ENCODE measurements at places on chromosomes 12 and 14.

- no peak for DNase-seq
Observed at GRCh38 chr12:12209043-12209442, 57.8 kb downstream of the LRP6 start.

DNA sequence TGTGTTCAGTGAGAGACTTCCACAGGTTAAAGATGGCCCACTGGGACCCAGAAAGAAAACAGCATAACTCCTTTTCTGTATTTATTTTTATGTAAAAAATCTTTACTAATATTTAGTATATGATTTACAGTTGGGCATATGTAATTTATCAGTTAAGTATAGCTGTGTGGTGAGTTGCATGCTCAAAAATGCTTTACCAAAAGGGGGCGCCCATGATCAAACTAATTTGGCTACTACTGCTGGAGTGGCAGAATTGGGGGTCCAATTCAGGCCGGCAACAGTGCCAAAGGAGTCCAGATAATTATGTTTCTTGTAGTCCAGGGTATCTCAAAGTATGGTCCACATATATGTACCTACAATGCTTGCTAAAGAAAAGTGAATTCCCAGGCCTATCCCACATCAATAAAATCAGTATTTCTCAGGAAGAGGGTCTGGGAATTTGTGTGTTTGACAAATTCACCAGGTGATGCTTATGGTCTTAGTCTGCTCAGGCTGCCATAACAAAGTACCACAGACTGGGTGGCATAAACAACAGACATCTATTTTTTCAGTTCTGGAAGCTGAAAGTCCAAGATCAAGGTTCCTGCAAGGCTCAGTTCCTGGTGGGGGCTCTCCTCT lies 152.0 kb downstream of the KTN1 start:
- peak; percentile 51 for DNase-seq

DNA sequence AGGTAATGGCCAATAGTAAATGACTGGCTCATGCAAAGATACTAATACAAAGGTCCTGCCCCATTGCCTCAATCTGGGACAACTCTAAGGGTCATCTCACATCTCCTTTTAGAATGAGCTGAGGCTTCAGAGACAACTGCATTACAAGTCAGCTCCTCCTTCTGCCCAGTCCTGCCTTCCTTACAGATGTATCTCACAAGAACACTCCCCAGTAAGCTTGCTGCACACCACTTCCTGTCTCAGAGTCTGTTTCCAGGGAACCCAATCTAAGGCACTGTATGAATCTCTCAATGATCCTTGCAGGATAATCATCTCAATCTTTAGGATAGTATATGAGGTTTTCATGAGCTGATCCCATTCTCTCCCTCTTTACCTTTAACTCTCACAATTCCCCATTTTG lies 57.8 kb upstream of the ZDHHC17 start:
- DNase-seq: no peak

- no peak for DNase-seq
Observed at GRCh38 chr12:26680727-26681455, 152.1 kb downstream of the ITPR2 start.

- DNase-seq: no peak
Observed at GRCh38 chr14:45096218-45096617, 12.3 kb downstream of the PRPF39 start.

DNA sequence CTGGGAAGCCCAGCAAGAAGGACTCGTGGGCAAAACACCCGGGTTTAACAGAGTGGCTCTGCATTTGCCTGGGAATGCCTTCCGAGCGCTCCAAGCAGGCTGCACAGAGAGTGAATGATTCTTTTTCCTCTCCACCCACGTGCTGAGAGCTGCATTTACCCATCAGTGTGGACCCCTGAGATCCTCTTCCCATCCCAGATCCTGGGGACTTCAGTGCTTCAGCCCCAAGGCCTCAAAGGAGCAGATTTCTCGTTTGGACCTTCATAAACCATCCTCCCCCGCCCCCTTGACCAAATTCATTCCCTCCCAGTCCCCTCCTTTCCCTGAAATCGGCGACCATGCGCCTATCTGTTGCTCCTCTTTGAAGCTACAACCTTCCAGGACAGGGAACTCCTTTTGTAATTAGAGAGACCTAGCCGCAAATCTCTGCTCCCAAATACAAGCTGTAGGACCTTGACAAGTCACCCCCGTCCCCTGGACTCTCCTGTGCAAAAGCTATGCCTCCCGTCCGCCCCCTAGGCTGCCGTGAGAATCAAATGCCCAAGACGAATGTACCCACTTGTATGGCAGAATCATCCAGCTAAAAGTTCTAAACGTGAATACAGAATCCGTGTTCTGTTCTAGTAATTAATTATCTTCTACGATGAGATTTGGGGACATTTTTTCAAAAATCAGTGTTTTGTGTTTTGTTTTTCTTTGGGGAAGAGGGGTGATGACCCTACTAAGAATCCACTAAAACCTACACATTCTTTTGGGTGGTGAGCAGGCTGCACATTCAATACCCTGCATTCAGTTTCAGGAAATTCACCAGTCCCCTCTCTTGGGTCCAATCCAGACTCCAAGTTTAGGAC lies 8.8 kb downstream of the TBX5 start:
- DNase-seq: no peak

DNA sequence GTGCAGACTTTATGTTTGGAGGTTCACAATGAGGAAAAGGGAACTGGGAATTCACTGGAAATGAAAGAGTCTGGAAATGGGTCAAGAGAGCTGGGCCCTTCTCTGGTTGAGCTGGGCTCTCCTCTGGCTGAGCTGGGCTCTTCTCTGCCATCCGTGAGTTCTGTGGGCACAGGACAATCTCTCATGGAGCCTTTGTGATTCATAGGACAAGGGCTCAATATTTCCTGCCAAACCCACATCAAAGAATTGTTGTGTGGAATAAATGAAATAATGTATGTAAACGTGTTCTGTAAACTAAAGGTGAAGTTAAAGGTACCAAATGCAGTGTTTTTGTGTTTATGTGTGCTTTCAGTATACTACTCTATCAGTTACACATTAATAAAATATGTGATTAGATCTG lies 95.5 kb upstream of the OVCH1 start:
- no peak for DNase-seq

DNA sequence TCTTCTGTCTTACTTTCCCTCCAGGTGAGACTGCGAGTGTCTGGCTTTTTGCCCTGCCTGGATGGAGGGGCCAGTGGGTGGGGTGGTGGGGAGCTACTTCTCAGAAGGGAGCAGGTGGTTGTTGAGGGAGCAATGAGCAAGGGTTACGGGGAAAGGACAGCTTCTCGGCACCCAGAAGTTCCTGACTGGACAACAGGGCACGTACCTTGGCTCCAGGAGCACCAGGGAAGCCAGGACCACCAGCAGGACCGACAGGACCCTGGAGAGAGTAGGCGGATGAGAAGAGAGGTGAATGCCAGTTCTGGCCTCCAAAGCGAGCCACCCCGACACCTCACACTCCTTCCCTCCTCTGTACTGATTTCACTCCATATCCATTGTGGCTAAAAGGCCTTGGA lies 15.3 kb downstream of the COL2A1 start:
- no peak for DNase-seq

DNA sequence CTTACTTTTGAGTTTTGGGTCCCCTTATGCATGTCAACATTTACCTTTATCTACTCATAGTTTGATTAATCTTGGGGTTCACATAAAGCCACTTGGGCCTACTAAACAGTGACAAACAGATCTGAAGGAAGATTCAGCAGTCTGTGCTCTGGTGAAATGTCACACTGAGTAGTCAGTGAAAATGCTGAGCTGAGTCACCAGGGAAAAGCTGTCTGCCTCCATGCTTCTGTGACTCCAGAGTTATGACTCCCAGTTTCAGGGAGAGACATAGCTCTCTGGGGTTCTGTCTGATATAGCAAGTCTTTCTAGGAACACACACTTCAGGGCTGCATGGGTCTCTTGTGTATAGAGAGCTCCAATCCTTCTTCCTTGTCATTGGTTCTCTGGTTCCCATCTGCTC lies 406.3 kb upstream of the FAR2 start:
- no peak for DNase-seq

- no peak for DNase-seq
Observed at GRCh38 chr12:27193106-27193505, 51.0 kb upstream of the STK38L start.

- DNase-seq: peak; percentile 31
Observed at GRCh38 chr12:112900298-112901145, 6.2 kb upstream of the OAS1 start.

GRCh38 chr14:69760810-69761209 lies 6.1 kb upstream of the SRSF5 start:
- DNase-seq: no peak

Data from effector memory CD8-positive, alpha-beta T cell (primary cell).